NCI-H2081 treated with DMSO at 0.1 percent for 48 hours (cell line): ENCODE measurements at places on chromosomes 5 and 9.

DNA sequence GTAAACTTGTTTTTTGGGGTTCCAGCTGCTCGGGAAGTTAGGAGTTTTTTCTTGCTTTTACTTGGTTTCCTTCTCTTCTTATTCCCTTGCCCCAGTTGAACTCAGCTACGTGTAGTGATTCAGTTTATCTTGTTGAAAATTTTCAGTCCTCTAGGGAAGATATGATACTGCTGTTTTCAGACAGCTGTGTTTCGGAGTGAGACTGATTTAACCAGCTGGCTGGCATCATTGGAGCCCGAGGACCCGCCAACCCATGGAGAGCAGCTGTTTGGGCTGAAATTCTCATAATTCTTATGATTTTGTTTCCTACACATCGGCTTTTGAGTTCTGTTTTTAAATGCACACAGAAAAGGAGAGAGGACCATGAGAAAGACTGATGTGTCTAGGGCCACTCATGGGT, 271.5 kb downstream of the NR3C1 start:
- DNase-seq, result no peak

- DNase-seq, result no peak
These were observed 142.7 kb downstream of the PIP5K1B start for GRCh38 chr9:68847765-68848164.

DNA sequence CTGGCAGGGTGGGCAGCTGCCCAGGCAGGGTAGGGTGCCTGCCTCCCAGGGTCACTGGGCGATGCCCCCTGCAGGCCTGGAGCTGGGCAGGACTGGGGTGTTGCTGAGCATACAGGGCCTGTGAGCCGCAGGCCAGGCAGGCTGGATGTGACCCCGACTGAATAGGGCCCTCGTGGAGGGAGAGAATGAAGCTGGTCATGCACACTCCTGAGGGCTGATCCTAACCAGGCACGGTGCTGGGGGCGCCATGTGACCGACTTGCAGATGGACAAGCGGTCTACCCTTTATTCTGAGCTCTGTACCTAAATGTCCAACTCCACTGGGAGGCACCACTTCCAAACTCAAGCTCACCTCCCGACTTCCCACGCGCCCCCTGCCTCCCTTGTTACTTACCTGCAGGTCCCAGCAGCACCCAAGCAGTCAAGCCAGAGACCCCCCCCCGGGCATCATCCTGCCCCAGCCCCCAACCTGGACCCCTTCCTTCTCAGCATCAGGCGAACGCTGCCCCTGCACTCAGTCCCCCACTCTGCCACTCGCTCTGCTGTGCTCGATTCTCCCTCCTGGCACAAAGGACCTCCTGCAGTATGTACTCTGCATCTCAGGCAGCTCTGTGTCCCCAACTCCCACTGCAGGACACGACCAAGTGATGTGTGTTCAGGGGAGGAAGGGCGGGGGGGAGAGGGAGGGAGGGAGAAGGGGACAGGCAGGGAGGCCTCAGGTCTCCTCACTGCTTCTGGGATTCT, 76.8 kb upstream of the PHYKPL start:
- DNase-seq, result no peak

- no peak for DNase-seq
These were observed 484 bp downstream of the GFM2 start for GRCh38 chr5:74766418-74766848.

GRCh38 chr5:155624597-155625241, 611.2 kb downstream of the KIF4B start:
- DNase-seq, result no peak

DNA sequence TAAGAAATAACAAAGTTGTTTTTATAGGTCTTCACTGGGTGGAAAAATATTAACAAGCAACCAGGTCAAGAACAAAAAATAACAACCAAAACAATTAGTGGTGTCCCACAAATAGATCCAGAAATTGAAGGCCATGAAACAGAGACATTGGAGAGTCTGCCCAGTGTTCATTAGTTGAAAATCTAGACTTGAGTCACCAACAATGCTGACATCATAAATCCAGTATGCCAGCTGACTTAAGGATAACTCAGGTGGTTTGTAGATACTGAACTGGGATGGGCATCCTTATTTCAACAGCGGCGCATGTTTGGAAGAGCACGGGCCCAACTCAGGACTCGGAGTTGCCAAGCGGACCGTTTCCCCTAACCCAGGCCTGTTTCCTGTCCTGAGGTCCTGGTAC, 80.7 kb upstream of the TNFAIP8 start:
- no peak for DNase-seq

GRCh38 chr5:63240063-63240755, 661.6 kb downstream of the LRRC70 start:
- no peak for DNase-seq

DNA sequence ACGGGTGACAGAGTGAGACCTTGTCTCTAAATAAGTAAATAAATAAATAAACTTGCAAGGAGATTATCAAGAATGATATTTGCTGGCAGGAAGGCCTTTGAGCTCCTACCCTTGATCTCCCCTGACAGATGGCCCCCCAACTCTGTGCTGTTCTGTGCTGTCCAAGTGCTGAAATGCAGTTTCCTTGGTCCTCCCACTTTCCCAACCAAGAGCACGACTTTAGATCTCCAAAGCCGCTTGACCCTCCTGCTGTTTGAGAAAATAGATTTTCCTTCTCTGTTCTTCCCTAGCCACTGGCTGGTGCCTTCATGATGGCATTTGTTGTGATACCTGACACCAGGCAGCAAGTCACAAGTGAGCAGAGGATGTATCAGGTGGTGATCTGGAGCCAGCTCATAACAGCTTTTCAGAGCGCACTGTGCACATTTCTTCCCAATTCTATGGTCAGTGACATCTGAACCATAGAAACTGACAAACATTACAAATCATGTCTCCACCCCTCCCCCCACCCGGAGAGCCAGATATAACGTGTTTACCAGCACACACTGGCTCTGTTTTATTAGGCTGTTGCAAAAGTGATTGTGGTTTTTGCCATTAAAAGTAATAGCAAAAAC, 80.0 kb upstream of the PUM3 start:
- DNase-seq, result no peak

DNA sequence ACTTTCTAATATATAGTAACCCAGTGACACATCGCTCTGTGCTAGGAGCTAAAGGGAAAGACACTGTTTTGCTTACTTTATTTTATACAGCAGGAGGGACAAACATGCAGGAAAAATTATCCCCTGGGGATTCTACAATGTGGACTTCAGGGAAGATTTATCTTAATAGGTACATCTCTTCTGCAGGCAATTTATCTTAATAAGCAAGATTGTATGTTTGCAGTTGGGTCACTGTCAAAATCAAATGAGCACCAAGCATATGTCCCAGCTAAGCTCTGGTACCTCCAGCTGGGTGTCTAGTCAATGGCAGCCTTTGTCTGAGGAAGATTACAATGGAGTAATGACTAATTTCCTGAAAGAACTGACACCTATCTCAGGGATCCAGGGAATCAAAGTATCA, 309.9 kb upstream of the PANK3 start:
- DNase-seq, result no peak

DNA sequence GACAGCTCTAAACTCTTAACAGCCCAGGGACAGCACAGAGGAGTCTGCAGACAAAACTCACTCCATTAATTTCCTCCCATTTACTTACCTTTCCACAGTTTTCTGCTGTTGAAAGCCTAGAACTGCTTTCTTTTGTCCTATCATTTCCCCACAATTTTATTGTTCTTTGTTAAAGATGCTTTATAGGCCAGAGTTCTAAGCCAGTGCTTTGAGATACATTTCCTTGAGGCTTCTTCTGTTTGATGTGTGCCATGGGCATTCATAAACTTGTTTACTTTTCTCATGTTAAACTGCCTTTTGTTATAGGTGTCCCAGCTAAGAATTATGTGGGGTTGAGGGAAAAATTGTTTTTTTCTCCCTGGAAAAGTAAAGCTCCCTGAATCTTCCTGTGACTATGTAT, 25.9 kb upstream of the SUB1 start:
- no peak for DNase-seq

GRCh38 chr5:62260513-62260912, 45.5 kb upstream of the KIF2A start:
- DNase-seq, result no peak

- DNase-seq, result no peak
These were observed 103.7 kb downstream of the PAM start for GRCh38 chr5:102858808-102859207.

DNA sequence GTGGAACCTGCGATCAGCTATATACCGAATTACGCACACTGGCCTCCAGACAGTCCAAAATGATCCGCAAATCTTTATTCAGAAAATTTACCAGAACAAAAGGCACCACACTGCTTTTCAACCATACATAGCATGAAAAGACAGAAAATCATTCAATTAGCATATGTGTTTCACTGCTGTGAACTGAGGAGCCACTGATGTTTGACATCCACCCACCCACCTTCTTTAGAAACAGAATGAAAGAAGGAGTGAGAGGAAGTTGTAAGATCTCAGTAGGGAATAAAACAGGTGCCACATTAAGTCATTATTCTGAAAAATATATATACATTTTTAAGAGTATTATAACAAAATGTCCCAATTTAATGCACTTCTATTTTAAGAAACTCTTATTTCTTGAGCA, 156.8 kb downstream of the NFIB start:
- DNase-seq, result no peak

DNA sequence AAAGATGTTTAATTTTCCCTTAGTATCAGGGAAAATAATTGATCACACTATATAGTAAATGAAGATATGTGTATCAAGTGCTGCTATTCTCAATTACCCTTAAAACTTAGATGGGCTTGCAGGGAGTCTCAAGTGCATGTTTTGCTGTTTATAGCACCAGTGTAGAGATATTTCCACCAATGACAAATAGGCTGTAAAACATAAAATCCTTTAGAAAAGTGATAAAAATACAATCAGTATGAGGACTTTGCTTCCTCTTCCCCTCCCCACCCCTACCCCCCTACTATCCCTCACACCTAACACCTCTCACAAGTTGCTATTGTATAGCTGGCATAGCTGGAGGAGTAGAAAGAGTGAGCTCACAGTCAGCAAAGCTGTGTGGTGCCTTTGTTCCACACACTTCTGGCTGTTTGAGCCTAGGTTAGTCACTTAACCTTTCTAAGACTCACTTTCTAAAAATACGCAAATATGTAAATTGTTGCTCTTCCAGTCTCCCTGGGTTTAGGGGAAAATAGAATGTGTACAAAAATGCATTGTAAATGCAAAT, 93.1 kb downstream of the PDE4D start:
- DNase-seq, result no peak

DNA sequence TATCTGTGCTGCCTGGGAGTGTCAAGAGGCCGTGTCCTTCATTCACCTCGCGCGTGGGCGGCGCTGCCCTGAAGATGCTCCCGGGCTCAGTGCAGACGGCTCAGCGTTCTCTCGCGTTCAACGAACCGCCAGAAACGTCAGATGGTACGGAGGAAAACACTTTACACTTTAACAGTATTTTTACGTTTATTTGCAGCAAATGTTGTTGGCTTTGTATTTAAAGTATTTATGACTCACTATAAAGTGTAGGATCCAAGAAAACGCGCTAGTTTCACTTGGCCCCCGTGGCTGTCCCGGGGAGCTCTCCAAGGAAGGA, 544 bp upstream of the ERCC6L2 start:
- no peak for DNase-seq

DNA sequence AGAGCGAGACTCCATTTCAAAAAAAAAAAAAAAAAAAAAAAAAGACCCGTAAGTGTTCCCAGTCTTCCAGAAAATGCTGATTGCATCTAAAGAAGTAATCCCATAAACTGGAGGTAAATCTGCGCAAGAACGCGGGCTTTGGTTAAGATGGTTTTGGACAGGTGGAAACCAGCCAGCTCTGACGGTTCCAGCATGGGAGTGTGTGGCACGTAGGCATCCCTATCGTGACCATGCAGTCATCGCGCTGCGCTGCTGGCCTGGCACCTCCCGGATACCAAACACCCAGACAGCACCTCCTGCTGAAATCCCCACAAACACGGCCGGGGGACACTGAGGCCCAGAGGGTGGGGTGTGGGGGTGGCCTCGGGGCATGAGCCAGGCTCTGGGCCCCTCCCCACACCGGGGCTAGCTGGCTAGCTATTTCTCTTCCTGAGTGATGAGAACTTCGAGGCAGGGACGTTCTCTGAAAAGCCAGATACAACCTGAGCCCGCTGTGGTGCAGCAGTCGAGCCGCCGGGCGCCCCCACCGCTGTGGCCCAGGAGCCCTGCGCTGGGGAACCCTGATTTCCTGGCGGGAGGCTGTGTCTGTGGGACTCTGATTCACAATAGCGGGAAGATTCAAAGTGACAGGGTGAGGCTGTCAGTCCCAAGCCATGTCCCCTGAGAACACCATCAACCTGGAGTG, 32.2 kb upstream of the NOTCH1 start:
- no peak for DNase-seq

GRCh38 chr9:215631-216155, 1.0 kb downstream of the DOCK8 start:
- no peak for DNase-seq

DNA sequence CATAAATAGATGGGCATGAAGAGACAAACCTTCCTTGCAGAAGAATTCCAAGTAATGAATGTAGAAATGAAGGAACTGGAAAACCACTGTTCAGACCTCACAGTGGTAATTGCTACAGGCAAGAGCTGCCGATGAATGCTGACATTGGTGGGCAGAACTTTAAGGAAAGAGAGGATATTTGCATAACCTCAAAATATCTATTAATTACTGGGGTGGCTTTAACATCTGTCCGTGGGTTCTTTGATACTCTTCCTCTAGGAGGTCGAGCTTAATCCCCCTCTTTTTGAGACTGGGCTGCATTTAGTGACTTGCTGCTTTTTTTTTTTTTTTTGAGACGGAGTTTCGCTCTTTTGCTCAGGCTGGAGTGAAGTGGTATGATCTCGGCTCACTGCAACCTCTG, 34.7 kb downstream of the LAMC3 start:
- no peak for DNase-seq

DNA sequence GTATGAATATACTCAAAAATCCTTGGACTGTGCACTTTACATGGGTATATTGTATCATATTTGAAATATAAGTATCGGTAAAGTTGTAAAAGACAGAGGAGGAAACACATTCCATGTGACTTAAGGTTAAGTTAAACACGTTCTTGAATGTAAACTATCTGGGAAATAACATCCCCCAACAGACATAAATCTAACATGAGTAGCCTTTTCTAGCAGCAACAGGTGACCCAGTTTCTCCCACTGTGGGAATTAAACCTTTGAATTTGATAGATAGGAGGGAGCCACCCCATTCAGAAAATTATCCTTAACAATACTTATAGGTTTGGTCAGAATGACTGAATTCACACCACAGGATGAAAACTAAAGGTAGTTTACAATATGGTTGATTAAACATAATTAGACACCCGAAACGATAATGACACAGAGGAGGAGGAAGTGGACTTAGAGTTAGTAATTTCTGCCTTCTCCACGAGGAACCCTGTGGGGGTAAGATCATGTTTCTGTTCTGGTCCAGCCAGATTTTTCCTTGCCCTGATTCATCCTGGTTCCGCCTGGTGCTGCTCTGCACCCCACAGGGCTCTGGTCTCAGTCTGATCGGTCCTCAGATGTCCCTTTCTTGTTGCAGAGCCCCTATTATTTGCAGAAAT, 84.6 kb upstream of the DNAH5 start:
- peak; percentile 84 for DNase-seq
